ENCODE measurements at places on chromosomes 13 and 19. TPM values are rescaled to one million over a fixed set of nuclear protein-coding genes. Genes with fewer than 3 reads are reported as not detected.

DNA sequence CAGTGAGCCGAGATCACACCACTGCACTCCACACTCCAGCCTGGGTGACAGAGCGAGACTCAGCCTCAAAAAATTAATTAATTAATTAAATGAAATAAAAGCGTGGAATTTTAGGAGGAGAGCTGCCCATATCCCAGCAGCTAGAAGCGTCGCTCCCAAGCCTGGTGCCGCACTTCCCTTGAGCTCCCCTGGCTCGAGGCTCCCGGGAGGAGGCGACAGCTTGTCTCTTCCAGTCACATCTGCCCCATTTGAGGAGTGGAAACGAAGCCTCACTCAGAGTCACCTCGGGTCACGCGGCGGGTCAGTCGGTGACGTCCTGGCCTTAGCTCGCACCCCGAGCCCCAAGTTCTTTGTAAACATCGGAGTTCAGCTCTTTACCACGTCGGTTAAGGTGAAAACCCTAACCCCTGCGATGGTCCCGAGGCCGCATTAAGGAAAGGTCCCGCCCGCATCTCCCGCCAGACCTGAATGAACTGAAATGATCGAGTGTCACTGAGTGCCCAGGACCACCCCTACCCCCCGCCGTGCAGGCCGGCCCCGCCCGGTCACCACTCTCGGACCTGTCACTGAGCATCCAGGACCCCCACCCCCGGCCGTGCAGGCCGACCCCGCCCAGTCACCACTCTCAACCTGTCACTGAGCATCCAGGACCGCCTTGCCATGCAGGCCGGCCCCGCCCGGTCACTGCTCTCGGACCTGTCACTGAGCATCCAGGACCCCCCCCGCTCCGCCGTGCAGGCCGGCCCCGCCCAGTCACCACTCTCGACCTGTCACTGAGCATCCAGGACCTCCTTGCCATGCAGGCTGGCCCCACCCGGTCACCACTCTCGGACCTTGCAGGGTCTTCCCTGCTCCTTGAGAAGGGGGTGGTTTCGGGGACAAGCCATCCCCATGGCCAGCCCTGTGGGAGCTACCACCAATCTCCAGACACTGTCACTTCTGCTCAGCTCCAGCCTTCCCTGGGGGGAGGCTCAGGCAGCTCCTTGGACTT lies 176.9 kb downstream of the KDM4B start:
- no peak for DNase-seq

GRCh38 chr13:88601949-88602348 lies 930.8 kb downstream of the SLITRK5 start:
- DNase-seq, result no peak

DNA sequence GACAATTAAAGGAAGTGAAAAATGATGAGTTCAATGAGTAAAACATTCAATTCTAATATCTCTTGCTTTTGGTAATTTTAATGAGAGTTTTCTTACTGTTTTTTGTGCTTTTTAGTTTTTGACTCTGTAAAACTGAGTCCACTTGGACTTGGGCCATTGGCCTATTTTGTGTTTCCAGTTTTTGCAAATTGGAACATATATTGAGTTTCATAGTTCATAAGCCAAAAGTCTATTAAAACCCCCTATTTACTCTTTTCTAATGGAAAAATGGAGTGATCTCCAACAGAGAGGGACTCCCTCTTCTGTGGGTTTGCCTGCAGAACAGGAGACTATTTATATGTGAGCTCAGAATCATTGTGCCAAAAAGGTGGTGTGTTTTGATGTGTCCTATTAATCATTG lies 219.7 kb upstream of the SPRY2 start:
- DNase-seq, result no peak

DNA sequence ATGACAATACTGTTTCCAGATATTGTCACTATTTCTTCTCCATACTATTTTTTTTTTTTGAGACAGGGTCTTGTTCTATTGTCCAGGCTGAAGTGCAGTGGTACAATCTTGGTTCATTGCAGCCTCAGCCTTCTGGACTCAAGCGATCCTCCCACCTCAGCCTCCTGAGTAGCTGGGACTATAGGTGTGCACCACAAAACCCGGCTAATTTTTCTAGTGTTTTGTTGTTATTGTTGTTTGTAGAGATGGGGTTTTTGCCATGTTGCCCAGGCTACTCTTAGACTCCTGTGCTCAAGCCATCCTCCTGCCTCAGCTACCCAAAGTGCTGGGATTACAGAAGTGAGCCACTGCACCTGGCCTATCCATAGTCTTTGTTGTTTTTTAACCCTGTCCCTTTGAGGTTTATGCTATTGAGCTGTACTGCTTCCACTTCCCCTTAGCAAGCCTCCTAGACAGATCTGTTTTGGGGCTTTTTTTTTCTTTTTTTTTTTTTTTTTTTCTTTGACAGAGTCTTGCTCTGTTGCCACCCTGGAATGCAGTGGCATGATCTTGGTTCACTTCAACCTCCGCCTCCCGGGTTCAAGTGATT lies 27.6 kb upstream of the MAP3K10 start:
- DNase-seq, result no peak

GRCh38 chr13:111130116-111130508 lies 15.0 kb downstream of the ARHGEF7 start:
- DNase-seq, result no peak

GRCh38 chr19:23699521-23699860 lies 12.5 kb upstream of the ZNF675 start:
- DNase-seq, result no peak

- peak; percentile 71 for DNase-seq
These were observed 12.3 kb downstream of the CLDN10 start for GRCh38 chr13:95564733-95565291.

Gene PLK5
- not detected for total RNA-seq

Gene MEDAG
- 20.0 TPM for total RNA-seq

Gene DNAAF3
- total RNA-seq, result under 0.01 TPM
